HAP-1 (cell line): ENCODE measurements at places on chromosomes 4 and X.

GRCh38 chr4:2537011-2537830 is 774 bp downstream of the FAM193A start:
- DNase-seq, result peak; percentile 11

DNA sequence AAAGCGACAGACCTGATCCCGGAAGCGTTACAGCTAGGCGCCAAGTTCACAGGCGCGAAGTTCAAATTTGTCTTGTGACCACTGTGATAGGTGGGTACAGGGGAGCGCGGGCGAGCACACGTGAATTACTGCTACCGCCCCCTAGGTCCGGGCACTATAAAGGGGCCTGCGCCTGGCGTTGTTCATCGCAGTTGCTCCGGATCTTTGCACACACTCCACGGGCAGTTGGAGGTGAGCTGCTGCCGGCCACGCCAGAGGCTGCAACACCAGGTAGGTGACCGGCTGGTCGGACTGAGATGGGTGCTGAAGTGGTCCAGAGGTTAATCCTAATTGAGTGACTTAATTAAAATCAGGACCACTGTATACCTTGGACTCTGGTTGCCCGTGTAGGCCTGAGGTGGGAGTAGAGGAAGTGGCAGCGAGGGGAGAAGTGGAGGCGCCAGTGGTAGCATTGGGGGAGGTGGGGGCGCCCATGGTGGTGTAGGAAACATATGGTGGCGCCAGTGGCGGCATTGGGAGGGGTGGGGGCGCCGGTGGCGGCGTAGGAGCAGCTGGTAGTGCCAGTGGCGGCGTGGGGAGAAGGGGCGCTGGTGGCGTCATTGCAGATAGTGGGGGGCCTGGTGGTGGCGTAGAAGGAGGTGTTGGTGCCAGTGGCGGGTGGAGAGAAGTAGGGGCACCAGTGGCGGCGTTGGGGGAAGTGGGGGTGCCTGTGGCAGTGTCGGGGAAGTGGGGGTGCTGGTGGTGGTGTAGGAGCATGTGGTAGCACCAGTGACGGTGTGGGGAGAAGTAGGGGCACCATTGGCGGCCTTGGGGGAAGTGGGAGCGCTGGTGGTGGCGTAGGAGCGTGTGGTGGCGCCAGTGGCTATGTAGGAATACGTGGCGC is at the start of gene GCNA:
Gene GCNA, plus strand, starts transcription at position 185 of the 883 bp plus-strand sequence. CDS start 2,385 bp downstream, outside the sequence.
- no peak for DNase-seq

- DNase-seq, result no peak
These were observed 2.3 kb upstream of the PHOX2B start for GRCh38 chr4:41750626-41751448.

DNA sequence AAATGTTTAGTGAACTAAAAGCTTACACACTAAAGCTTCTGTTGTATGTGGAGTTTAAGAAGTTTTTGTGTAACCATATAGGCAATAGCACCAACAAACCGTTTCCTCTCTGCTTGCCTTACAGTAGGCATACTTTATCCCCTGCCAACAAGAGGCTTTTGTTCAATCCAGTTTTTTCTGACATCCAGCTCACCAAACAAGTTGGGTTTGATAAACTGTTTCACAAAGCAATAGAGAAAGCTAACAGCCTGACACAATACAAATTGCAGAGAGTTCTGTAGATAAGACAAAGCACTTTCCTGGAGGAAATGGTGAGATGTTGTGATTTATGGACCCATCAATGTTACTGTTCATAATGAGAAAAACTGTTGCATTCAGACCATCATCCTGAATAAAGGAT is 53.8 kb downstream of the PACRGL start:
- no peak for DNase-seq

DNA sequence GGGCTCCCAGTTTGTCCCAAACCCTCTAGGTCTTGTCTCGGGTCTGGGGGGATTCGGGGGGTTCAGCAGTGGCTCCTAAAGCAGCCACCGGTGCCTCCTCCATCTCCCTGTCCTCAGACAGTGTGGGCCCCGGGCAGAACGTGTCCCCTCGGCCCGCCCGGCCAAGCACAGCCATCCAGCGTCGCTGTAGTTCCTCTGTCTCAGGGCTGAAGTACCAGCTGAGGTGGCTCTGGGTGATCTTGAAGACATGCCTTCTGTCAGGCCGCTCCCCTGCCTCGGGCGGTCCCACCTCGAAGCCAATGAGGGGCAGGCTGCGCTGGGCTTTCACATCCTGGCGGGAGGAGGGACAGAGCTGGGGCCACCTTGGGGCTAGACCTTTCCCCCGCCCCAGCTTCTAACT is 5.9 kb downstream of the TSR2 start:
- DNase-seq, result peak; percentile 28

DNA sequence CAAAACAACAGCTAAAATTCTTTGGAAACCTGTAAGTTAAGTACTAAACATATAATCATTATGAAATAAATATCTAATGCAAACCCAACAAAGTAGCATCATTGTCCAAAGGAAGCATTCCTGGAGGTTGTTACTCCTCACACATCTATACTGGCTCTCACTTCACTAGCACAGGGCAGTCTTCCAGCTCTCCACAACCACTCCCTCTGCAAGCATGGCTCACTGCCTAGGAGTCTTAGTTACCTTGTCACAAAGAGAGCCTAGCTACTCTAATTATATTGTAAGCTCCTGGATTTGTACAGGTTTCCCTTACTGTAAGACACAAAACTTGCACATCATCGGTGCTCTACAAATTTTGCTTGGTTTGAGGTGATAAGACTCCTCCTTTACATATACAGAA is 76.1 kb downstream of the AMMECR1 start:
- peak; percentile 20 for DNase-seq

GRCh38 chrX:123962006-123962467 is 531 bp downstream of the STAG2 start:
- no peak for DNase-seq

GRCh38 chrX:118174516-118175098 is 58.0 kb upstream of the KLHL13 start:
- no peak for DNase-seq
